NCI-H2171 (cell line): ENCODE measurements at places on chromosomes 7 and 10.

DNA sequence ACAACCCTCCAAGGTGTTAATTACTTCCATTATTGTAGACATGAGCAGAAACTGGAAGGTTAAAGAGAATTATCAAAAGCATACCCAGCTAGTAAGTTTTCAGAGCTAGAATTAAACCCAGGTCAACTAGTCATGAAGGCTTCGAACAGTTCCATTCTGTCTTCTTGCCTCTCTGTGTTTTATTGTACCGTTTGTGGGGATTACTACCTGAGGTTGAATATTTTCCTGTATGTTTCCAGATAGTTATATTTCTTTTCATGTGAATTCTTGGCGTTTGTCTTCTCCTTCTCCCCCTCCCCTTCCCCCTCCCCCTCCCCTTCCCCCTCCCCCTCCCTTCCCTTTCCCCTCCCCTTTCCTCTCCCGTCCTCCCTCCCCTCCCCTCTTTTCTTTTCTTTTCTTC, 218.0 kb upstream of the GALNT17 start:
- no peak for DNase-seq

DNA sequence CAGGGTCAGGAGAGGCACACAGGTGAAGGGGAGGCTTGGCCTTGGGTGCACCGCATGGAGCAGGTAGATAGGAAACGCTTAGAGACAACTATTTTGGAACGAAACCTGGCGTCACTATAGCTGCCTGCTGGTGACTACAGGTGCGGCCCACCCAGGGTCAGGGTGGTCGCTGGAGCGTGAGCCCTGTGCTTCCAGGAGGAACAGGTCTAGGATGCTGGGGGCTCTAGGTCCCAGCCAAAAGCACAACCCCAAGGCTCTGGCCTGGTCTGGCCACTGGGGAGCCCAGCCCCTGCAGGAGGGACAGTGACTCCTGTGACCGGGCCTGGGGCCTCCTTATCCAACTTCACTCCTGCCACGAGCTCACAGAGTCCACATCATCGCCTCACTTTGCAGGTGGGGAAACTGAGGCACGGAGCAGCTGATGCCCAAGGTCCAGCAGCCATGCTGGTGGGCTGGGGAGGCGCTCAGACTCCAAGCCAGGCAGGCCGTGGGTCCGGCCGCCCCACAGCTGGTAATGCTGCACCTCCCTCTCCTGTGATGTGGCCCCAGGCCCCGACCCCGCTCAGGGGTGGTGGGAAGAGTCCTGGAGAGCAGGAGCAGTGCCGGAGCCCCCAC, 9.0 kb downstream of the LFNG start:
- no peak for DNase-seq

DNA sequence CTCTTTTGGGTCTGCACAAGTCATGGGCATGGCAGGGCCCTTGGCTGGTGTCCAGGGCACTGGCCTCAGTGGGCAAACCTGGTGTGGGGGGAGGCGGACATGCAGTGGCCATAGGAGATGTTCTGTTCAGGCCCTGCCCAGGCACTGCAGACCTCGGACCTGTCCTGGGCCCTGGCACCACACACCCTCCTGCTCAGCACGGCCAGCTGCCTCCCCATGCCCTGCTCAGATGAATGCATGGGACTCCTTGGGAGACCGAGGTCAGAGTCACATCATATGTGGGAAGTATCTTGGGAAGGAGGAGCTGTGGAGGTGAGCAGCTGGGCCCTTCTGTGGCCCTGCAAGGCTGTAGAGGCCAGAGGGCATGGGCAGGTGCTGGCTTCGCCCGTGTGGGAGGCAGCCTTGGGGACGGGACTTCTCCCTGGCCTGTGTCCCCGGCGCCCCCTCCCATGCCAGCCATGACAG, 130.8 kb downstream of the VIPR2 start:
- DNase-seq = no peak

DNA sequence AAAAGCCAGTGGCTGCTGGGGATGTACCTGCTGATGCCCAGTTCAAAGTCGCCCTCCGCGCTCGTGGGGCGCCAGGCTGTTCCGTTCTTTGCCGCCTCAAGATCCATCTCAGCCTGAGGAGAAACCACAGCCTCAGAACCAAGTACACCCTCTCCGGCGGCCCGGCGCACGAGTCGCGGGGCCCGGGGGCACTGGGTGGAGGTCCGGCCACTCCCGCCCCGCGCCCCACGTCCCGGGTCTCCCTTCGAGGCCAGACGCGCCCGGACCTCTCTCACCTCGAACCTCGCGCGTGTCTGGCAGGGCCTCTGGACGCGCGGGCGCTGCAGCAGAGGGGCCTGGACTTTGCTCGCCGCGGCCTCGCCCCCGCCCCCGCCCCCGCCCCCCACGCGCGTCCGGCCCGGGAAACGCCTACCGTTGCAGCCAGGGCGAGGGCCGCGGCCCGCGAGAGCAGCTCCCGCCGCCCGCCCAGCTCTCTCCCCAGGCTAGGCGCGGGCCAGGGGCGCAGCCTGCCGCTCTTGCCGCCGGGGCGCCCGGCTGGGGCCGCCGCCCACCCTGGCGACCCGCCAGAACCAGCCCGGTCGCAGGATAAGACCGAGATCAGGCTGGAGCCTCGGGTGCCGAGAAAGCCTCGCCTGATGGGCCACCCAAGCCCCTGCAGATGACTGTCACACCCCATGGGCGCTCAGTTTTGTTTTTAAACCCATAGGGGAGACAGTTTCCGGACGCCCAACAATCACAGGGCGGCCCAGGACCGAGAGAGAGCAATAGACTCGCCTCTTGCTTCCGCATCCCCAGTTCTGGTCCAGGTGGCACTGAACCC, at the start of gene ABCB4:
Gene ABCB4 (minus strand): TSS at position 322 of the 820 bp plus-strand sequence. CDS start 215 bp downstream, at position 107.
- DNase-seq = no peak

GRCh38 chr7:64879086-64879730, 23.9 kb upstream of the ZNF273 start:
- no peak for DNase-seq

- DNase-seq = no peak
Measured at GRCh38 chr10:49599546-49599945, 10.6 kb upstream of the SLC18A3 start.

GRCh38 chr10:22651276-22651980, 63.0 kb downstream of the PIP4K2A start:
- no peak for DNase-seq

DNA sequence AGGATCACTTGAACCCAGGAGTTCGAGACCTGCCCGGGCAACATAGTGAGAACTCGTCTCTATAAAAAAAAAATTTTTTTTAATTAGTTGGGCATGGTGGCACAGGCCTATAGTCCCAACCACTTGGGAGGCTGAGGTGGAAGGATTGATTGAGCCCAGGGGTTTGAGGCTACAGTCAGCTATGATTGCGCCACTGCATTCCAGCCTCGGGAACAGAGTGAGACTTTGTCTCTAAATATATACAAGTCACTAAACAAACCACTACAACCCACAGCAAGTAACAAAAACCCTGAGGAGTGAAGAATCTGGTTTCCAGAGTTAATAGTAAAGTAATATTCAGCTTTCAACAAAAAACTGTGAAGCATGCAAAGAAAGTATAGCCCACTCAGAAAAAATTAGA, 32.7 kb upstream of the HHEX start:
- no peak for DNase-seq

GRCh38 chr7:125773113-125773785, 843.6 kb upstream of the POT1 start:
- peak; percentile 78 for DNase-seq

GRCh38 chr7:22255342-22255741, 101.6 kb downstream of the RAPGEF5 start:
- DNase-seq = no peak

DNA sequence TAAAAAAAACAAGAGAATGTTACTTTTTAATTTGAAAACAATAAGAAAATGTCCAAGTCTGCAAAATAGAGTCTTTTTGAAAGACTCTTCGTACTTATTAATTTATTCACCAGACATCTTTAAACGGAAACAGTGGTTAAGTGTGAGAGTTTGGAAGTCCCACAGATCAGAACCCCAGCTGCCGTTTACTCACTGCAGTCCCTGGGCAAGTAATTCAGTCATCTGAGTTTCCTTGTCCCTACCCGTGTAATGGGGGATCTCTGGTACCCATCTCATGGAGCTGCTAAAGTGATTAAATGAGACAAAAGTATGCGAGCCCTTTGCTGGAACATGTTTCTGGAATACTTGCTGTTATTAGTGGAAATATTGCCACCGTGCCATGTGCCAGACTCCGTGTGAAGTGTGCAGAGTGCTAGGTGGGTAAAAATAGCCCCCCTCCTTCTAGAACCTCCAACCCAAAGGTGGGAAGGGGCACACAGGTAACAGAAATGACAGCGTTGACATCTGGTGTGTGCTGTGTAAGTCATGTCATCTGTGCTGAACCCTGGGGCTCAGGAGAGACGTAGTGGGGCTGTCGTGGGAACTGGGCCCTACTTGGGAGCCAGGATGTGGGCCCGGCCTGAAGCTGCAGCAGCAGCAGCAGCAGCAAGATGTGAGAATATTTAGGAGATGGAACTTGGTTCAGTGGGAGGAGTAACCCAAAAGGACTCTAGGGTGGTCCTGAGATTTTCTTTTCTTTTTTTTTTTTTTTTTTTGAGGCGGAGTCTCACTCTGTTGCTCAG, 140.5 kb downstream of the CUX1 start:
- DNase-seq = no peak

DNA sequence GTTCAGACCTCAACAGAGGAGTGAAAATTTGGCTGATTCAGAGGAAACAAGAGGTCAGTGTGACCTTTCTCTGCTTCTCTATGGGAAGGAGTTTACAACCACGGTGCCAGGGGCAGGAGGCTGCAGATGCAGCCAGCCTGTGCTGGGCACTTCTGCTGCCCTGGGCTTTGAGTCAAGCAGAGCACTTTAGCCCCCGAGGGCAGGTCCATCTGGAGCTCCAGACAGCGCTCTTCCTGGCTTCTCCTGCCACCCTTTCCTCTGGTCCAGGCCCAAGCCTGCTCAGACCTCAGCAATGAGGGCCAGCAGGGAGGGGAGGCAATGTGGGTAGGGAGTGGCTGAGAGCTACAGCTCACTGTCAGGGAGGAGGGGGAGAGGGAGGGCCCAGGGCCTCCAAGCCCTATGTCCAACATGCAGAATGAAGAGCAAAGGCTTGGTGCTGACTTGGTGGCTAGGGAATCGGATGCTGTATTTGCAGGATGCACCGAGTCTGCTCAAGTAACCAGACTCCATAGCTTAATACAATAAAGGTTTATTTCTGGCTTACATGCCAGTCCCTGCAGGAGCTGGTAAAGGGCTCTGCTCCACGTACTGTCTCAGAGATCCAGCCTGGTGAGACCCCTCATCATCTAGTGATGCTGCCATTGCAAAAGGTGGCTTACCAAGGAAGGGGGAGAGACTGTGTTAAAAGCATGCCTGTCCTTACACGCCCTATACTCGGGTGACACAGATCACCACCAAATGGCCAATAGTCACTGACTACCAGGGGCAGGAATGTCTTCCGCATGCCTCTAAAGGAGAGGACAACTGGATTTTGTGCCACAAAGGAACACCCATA, 481.6 kb downstream of the RPS24 start:
- no peak for DNase-seq

- DNase-seq = no peak
Measured at GRCh38 chr10:45564303-45564959, 108.1 kb downstream of the ZFAND4 start.

DNA sequence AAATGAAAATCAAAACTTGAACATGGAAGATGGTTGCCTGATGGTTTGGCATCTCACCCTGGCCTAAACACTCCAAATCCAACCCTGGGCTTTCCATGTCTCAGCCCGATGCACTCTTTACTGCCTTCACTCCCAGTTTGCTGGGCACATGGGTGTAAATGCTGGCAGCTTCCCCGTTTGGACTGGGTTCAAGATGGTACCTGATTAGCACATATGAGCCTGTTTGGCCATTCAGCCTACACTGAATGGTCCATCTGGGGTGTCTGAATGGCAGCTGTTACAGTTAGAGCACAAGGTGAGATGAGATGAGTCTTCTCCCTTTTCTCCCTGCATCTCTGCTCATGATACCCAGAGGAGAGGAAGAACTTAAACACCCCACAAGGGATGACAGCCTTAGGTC, 37.1 kb downstream of the ATXN7L1 start:
- no peak for DNase-seq

GRCh38 chr7:33038639-33039038, 23.9 kb downstream of the NT5C3A start:
- no peak for DNase-seq
